ENCODE measurements at places on chromosomes 12 and 14.

GRCh38 chr14:104686624-104687517 is 2.5 kb upstream of the INF2 start:
- no peak for DNase-seq

DNA sequence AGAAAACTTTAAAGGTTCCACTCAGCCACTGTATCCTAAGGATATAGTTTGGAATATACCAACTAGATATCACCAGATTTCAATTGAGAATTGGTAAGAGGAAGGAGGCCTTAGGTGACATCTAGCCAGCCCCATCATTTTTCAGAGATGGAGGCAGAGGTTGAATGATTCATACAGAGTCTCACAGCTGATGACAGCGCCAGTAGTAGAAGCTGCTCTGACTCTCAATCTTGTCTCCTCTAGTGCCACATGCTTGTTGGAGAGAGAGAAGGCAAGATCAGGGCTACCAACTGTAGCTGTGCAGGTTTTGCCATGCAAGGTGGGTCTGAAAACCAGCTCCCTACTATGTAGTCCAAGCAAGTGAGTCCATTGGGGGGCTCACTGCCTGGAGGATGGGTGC is 6.1 kb downstream of the FRMD6 start:
- peak; percentile 51 for DNase-seq

DNA sequence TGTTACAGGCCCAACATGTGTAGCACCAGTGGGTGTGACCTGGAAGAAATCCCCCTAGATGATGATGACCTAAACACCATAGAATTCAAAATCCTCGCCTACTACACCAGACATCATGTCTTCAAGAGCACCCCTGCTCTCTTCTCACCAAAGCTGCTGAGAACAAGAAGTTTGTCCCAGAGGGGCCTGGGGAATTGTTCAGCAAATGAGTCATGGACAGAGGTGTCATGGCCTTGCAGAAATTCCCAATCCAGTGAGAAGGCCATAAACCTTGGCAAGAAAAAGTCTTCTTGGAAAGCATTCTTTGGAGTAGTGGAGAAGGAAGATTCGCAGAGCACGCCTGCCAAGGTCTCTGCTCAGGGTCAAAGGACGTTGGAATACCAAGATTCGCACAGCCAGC is 8.6 kb downstream of the BCL2L14 start:
- DNase-seq: peak; percentile 50

GRCh38 chr12:68406134-68406576 is 74.0 kb upstream of the MDM1 start:
- DNase-seq: peak; percentile 58

DNA sequence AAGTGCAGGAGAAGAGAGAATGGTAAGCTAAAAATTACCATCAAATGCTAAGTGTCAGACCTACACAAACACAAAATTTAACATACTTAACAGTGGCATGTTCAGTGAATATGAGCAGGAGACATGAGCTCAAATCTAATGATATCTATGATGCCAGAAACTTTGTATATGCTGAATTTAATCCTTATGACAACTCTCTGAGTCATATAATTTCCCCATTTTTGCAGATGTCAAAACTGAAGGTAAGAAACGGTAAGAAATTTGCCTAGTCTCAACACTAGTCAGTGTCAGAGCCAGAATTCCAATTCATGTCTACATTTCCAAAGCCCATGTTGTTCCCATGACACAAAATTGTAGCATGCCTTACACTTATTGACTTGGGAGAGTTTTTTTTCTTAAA is 375.8 kb downstream of the APAF1 start:
- no peak for DNase-seq

- peak; percentile 9 for DNase-seq
Measured at GRCh38 chr12:29591140-29592020, 93.9 kb upstream of the OVCH1 start.

- no peak for DNase-seq
Measured at GRCh38 chr12:1488908-1489381, 105.4 kb downstream of the FBXL14 start.

DNA sequence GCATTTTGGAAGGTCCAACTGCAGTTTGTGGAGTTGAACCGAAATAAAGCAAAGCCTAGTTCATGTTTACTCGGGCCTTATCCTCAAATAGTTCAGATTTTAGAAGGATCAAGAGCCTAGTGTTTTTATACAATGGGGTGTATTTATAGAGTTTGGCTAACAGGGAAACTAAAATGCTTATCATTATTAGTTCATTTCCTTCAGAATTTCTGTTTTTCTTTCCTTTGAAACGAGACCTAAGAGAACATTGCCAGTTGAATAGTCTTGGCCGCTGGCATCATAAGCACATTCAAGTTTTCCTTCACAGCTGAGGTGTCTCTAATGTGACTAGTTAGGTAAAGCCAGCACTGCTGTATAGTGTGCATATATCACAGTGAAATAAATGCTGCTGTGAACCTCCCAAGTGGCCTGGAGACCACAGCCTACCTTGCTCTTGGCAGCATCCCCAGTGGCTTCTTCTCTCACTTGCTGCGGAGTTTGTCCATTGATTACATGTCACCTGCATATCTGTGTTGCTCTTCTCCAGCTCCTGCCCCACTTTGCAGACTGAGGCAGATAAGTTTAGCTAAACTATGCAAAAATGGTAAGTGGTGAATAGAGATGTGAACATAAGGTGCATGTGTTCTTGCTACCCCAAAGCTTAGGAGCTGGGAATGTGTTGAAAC is 88.8 kb downstream of the ANO6 start:
- no peak for DNase-seq

- DNase-seq: peak; percentile 81
Measured at GRCh38 chr12:12376646-12377448, 20.0 kb downstream of the BORCS5 start.

GRCh38 chr14:71497645-71498086 is 434.6 kb upstream of the RGS6 start:
- DNase-seq: peak; percentile 44

DNA sequence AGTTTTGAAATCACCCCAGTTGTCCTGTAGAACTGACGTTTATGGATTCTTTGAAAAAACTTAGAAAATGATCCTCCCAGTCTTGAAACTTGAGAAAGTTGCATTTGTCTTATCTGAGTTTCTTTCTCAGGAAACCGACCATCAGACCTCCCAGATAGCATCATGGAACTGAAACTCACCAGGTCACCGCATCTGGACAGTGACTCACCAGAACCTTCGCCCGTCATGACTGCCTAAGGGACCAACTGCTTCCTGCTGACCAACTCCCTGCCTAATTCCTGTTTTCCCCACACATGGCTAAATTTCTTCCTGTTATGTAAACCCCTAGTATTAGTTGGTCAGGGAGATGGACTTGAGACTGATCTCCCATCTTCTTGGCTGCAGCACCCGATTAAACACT is 175.7 kb downstream of the RIMBP2 start:
- DNase-seq: no peak

DNA sequence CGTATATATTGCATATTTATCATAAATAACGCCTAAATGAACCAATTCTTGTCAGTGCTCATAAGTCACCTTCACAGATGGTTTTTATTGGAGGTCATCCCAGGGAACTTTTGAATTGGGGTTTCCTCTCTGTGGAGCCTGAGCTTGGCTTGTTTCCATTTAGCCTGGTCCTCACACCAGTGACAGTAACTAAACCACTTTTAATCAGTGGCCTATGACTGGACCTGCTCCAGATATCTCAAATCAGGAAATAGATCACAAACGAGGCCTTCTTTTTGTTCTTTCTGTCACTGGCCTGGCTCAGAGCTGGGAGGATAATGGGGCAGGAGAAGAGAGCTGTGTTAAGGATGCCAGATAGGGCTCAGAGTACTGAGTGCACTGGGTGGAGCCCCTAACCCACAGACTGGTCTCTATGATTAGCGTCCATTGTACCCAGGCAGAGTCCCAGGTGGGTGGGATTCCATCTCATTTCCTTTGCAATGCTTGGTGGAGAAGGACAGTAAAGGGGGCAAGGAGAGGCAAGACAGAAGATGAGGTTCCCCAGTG is 92.4 kb downstream of the NUAK1 start:
- DNase-seq: no peak

- no peak for DNase-seq
Measured at GRCh38 chr12:7361265-7361664, 57.4 kb downstream of the ACSM4 start.

DNA sequence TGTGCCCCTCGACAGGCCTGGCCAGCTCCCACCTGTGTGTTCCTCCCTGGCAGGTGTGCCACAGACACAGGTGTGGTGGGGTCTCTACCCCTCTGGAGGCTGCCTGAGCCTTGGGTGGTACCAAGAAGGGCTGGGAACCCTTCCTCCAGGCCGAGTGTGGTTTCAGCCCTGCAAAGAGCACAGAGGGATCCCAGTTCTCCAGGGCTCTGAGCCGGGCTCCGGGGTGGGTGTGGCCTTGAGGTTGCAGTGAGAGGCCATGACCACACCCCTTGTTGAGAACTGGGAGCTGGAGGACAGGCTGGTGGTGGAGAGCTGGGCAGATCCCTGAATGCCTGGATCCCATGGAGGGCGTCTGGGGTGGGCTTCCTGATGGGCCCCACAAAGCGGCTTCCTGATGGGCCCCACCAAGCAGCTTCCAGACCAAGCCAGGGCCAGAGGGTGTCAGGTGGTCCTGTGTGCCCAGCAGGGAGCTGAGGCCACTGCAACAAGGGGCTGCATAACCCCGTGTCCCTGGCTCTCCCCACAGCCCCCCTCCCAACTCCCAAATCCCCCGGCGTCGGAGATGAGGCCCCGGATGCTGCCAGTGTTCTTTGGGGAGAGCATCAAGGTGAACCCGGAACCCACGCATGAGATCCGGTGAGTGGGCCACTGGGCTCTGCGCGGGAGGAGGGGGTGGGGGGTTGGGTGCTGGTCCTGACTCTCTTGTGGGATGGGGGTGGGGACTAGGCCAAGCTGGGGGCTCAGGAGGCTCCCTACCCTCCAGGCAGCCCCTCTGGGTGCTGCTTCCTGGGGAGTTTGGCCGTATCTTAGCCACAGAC is 16.6 kb downstream of the RFLNA start:
- DNase-seq: no peak

- peak; percentile 93 for DNase-seq
Measured at GRCh38 chr14:81303258-81303935, 82.6 kb upstream of the GTF2A1 start.

DNA sequence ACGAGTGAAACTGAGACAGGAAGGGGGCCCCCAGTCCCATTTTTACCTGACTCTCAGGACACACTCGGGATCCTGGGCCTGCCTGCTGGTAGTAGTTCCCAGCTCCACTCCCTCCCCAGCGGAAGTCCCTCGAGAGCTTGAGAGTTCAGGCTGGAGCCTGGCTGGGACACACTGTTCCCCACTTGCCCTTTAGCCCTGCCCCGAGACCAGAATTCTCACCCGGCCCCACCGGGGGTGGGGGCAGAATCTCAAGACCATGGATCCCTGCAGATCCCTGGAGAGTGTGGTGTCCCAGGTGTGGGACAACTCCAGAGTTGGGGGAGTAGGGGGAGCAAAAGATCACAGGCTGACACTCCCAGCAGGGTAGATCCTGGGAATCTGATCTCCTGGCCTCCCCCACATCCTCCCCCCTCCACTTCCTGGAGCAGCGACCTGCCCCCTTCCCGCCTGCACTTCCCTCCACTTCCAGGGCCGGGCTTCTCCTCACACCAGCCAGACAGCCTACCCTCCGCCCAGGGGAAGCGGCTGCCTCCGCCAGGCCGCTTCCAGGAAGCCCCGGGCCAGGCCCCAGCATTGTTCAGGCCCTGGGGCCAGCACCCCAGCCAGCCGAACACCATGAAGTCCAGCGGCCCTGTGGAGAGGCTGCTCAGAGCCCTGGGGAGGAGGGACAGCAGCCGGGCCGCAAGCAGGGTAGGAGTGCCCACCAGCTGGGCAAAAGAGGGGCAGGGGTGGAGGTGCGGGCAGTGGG is at the start of gene TNS2:
TSS of gene TNS2 (plus strand) at position 495 of the 748 bp plus-strand sequence. CDS start at position 616, 121 bp downstream.
- peak; percentile 64 for DNase-seq

DNA sequence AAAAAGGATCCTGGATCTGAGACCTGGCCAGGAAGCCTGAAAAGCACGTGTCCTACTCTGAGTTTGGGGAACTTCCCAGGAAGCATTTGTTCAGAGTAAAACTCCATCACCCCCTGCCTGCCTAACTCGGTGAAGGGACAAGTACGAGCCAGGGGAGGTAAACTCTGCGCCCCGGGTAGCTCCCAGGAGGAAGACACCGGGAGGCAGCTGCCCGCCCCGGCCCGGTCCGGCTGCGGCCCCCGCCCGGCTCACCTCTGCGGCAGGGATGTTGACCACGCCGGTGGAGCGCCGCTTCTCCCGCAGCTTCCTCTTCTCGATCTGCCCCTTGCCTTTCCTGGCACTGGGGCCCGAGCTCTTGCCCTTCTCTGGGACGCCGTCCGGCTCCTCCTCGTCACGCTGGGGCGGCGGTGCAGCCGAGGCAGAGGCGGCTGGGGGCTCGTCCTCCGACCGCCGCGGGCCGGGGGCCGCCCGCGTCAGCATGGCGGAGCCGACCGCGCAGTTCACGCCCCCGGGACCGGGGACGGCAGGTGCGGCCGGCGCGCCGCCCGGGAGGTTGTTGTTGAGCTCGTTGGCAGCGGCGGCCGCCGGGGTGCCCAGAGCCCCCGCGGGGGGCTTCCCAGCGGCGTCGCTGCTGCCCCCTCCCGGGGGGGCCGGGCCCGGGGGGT is 1.2 kb downstream of the PAWR start:
- DNase-seq: peak; percentile 64

DNA sequence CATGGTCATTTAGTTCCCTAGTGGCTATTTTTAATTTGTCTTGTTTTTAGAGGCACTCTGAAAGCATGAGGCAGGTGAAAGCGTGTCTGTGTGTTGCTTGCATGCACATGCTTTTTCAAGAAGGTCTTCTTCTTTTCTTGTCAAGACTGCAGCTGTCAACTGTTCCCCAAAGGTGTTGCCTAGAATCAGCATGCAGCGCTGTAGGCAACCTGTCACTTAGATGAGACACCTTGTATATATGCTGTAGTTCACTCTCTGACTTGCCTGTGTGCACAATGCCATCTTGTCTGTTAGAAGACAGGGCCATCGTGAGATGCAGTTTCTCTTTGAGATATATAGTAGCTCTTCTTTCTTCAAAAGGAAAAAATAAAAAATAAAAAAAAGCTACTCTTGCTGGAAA is 885.7 kb downstream of the DIO2 start:
- DNase-seq: no peak

- DNase-seq: no peak
Measured at GRCh38 chr12:27289414-27289813, 43.2 kb upstream of the BMAL2 start.

GRCh38 chr14:59341858-59342477 is 123.2 kb downstream of the GPR135 start:
- no peak for DNase-seq

- peak; percentile 43 for DNase-seq
Measured at GRCh38 chr14:71749613-71750238, 182.5 kb upstream of the RGS6 start.

GRCh38 chr14:95303552-95303951 is 16.2 kb downstream of the CLMN start:
- DNase-seq: no peak

- DNase-seq: peak; percentile 90
Measured at GRCh38 chr12:119681728-119682638, 14.1 kb downstream of the PRKAB1 start.

DNA sequence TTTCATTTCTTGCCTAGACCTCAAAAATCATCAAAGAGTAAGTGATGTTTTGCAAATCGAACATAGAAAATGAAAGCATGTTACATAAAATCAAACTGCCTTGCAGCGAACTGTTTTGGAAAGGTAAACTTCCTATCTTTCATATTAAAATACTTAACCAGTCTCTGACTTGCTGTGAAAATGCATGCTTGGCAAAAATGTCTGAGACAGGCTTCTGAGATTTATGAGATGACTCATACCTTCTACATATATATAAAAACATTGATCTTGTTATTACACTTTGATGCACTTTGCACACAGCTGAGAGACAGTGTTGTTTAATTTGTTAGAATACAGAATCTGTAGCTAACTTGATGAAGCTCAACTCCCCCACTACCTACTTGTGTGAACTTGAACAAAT is 179.1 kb downstream of the KITLG start:
- DNase-seq: no peak

GRCh38 chr12:58166643-58167042 is 225.3 kb downstream of the ATP23 start:
- no peak for DNase-seq
